Testis (tissue), 5 donors: ENCODE measurements at places on chromosomes 5 and 9. TPM values are rescaled to one million over a fixed set of nuclear protein-coding genes. Genes with fewer than 3 reads are reported as not detected.
A peak's percentile ranks its signal among the peaks of the same experiment; 100 is the strongest.

The CSF2 gene
- not detected for total RNA-seq

The SPINK6 gene
- total RNA-seq = not detected

The ERP44 gene
- total RNA-seq = 18.3 TPM

The IL4 gene
- not detected for total RNA-seq

DNA sequence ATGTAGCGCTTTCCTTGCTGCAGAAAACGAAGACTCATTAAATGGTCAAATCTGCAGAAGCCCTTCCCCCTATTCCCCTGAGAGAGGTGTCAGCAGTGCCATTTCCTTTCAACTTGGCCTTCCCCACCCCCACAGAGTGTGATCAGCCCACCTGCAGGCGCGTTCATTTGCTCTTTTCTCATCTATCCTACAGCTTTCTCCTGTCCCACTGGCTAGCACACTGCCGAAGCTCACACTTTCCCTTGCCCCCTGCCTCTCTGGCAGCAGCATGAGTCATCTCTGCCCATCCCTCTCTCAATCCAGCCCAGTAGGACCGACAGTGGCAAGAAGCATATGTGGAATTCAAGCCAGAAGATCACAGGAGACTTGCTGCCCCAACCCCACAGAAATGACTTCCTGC, 213.8 kb downstream of the FAM114A2 start:
- no peak overlapping the region for H3K4me3 ChIP-seq
- H3K27ac ChIP-seq = no peak overlapping the region
- no peak for DNase-seq
- H3K4me1 ChIP-seq = no peaks in the 10 kb centered on the region
- H3K36me3 ChIP-seq = no peaks in the 10 kb centered on the region
- no peaks in the 10 kb centered on the region for H3K27me3 ChIP-seq

DNA sequence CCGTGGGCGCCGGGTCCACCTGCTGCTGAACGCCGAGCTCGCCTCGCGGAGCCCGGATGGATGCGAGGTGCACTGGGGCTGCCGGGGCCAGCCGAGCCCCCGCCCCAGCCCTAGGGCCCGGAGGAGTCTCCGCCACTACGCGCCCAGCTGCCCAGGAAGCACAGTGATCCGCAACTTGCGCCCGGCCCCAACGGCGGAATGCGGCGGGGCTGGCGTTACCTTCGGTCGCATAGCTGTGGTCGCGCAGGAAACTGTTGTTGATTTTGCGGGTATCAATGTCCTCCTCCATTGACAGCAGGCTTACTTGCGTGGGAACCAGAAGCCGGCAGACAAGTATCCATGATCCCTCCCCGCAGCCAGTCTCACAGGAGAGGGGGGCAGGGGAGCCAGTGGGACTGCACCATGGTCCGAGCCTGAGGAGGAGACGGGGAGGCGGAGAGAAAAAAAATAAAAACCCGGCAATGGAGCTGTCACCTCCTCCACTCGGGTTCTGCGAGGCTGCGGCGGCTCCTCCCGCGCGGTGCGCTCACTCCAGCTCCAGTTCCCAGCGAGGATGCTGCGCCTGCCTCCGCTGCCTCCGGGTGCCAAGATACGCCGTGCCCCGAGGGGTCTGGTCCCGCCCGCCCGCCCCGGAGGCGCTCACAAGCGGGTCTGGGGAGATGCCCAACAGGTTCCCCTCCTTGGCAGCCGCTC, 628 bp downstream of the PPP2R2B start:
- H3K27me3 ChIP-seq = no peaks in the 10 kb centered on the region
- DNase-seq = no peak
- H3K36me3 ChIP-seq = no peaks in the 10 kb centered on the region
- H3K4me3 ChIP-seq = peak overlapping the region; percentile 60

DNA sequence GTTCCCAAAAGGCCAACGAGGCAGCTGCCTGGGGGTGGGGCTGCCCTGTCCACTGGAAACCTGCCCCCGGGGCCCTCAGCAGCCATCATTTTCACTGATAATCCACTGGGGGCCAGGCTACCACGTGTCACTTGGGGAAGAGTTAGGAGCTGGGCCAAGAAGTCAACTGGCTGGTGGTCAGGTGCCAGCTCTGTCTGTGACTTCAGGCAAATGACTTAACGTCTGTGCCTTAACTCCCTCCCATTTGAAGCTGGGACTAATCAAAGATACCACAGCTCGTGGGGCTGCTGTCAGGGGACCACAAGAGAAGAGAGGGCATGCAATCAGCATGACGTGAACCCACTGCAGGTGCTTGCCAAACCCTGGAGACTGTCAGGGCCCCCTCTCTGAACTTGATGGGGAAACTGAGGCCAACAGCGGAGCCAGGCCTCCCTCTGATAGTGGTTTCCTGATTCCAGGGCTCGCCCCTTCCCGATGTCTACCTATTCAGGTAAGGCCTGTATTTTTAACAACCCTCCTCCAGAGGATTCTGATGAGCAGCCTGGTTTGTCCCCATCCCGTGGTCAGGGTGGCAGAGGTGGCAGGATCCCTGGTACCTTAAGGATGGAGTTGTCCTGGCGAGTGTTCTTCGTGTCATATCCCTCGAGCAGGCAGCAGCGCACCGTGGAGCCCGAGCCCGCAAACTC, 12.3 kb upstream of the DPM2 start:
- H3K27ac ChIP-seq = peak overlapping the region; percentile 77
- peak; percentile 84 for DNase-seq
- H3K4me3 ChIP-seq = no peak overlapping the region
- H3K4me1 ChIP-seq = peaks cover 68% of the 10 kb centered on the region
- H3K27me3 ChIP-seq = no peaks in the 10 kb centered on the region

DNA sequence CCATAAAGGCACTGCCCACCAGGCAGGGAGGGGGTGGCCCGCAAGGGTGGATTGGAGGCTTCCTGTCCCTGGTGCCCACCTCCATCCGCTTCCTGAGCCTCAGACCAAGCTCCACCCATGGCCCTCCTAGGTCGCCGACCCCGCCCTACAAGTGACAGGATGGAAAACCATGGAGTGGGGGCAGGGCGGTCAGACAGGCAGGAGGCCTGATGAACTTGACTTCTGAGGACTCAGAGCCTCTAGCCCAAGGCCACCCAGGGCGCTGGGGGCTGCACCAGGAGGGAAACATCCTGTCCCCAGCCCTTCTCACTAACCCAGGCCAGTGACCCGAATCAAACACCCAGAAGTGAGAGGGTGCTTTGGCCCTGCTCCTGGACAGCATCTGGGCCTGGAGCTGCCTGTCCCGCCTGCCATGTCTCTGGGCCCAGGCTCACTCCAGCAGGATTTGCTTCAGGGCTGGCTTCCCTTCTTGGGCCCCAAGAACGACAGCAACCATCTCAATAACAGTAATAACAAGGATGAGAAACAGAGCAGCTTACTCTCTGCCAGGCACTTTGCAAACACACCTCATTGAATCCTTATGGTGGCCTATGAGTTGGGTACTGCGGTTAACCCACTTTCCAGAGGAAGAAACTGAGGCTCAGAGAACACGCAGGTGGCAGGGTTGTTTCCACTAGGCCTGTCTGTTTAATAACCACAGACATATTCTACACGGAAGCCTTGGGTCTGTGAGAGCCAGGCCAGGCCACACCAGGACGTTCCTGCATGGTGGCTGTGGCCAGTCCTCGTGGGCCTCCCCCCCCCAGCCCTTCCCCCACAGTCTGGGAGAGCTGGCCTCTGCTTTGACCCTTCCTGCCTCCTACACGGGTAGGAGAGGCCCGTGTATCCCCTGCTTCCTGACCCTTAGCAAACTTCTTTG, 4.4 kb upstream of the ST6GALNAC6 start:
- H3K27ac ChIP-seq = peak overlapping the region; percentile 72
- H3K4me1 ChIP-seq = peaks cover 49% of the 10 kb centered on the region
